ENCODE measurements at places on chromosomes 16 and 17.

DNA sequence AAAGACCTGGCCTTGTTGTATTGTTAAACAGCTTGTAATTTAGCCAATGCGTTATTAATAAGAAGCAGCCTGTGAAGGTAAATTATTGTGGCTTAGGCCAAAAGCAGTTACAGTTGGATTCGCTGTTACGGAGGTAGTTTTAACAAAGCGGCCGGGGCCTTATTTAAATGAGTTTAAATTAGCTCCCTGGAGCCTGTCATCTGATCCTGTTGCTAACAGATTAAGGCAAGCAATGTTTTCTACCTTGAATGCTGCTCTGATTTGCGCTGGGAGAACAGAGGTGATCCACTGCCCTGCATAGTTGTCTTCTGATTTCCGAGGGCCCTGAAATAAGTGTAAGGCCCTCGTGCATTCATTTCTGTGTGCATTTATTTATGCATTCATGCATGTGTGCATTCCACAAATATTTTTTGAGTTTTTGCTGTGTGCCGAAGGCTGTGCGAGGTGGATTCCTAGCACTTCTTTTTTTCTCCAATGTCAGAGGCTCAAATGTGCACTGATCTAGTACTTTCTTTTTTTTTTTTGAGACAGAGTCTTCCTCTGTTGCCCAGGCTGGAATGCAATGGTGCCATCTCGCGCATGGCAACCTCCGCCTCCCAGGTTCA is 10.9 kb downstream of the SEC14L5 start:
- DNase-seq, result no peak

DNA sequence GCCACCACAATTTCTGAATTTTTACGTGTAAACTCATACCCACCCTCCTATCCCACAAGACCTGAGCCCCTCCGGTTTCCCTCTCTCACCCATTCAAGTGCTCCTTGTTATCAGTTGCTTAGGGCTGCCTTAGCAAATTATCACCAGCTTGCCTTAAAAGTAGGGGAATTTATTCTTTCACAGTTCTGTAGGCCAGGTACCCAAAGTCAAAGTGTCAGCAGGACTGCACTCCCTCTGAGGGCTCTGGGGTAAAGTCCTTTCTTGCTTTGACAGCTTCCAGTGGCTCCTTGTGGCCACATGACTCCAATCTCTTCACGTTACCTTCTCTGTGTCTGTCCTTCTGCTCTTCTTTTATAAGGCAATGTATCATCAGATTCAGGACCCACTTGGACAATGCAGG is 7.9 kb upstream of the TMEM220 start:
- DNase-seq, result no peak

- no peak for DNase-seq
These were observed at the start of gene KRTAP1-5 for GRCh38 chr17:41026715-41027471. Gene KRTAP1-5 (minus strand): TSS chr17:41027208. CDS start chr17:41027155, 53 bp downstream.

GRCh38 chr16:50151756-50152155 is 1.4 kb upstream of the TENT4B start:
- DNase-seq, result no peak

- no peak for DNase-seq
These were observed 102.6 kb downstream of the NTN1 start for GRCh38 chr17:9123594-9124553.

GRCh38 chr16:85025781-85026653 is 1.6 kb upstream of the KIAA0513 start:
- DNase-seq, result no peak

GRCh38 chr17:83104577-83105505 is 25.4 kb downstream of the METRNL start:
- DNase-seq, result no peak

DNA sequence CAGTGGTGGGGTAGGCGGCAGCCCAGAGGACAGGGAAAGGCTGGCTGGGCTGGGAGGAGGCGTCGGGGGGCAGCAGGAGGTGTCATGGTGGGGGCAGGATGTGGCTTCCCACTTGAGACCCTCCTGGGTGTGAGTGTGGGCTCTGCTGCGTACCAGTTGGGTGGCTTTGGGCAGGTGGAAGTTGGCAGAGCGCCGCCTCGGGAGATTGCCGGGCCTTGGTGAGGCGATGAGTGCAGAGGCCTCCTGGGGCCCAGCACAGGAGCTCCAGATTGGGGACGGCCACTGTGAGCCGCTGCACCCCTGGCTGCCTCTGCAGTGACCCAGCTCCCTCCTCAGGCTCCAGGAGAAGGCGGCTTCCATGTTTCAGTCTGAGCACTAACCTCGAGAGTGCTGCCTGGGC is 13.8 kb downstream of the GPT2 start:
- DNase-seq, result no peak

DNA sequence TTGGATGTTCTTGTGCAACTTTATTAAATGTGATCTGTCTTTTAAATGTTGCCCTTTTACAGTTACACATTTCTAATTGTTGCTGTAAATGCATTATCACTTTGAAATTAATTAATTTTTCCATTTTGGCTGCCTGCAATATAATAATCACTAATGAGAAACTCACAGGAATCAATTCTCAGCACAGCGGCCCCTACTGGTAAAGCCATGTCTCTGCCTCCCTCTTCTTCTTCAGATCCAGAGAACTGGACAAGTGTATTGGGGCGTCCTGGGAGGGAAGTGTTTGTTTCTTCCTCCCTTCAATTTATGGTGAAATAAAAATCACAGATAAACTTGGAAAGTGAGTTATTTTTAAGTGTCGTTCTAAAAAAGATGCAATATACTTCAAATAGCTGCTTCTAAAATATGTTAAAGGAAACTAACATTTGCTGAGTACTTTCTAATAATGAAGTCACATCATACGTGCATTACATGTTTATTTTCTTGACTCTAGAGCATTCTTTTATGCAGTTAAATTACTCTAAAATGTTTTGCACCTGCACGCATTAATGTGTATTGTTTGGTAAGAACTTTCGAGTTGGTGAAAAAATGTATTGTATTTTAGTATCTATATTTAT is 338.0 kb downstream of the WWOX start:
- peak; percentile 20 for DNase-seq

DNA sequence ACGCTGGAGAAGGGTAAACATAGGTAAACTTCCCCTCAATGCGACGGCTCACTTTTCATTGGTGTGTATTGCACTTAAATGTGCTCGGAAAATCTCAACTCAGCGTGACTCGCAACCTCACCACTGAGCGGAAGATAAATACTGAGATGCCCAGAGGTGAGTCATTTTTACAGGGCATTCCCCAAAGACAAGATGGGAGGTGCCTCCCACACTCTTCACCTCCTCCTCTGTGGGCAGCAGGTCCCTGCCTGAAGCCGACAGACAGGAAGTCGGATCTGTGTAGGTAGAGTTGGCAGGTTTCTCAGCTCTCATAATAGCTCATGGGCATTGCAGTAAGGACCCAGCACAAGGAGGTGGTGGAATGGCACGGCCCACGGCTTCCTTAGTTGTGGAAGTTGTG is 274.6 kb upstream of the HSBP1 start:
- peak; percentile 69 for DNase-seq

DNA sequence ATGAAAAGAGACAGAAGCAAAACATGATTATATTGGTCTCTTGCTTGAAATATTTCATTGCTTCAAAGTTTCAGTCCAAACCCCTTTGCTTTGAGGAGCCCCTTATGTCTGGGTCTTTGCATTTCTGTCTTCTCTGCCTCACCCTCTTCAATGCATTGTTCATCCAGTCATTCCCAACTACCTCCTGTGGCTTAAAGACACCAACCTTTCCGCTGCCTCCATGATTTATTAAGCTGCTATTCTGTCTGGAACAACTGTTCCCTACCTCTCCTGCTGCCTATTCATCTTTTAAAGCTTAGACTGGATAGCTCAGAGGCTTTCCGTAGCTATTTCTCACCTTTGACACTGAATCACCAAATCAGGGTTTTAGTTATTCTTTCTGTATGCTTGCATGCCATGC is 2.3 kb downstream of the KRTAP3-2 start:
- no peak for DNase-seq

GRCh38 chr16:61926766-61927165 is 109.5 kb downstream of the CDH8 start:
- no peak for DNase-seq

GRCh38 chr16:78890373-78890895 is 710.1 kb downstream of the MAF start:
- no peak for DNase-seq

GRCh38 chr17:50055055-50055425 is 870 bp upstream of the ITGA3 start:
- DNase-seq, result peak; percentile 93

- DNase-seq, result peak; percentile 11
These were observed 342.2 kb upstream of the DYNLRB2 start for GRCh38 chr16:80198311-80199299.

DNA sequence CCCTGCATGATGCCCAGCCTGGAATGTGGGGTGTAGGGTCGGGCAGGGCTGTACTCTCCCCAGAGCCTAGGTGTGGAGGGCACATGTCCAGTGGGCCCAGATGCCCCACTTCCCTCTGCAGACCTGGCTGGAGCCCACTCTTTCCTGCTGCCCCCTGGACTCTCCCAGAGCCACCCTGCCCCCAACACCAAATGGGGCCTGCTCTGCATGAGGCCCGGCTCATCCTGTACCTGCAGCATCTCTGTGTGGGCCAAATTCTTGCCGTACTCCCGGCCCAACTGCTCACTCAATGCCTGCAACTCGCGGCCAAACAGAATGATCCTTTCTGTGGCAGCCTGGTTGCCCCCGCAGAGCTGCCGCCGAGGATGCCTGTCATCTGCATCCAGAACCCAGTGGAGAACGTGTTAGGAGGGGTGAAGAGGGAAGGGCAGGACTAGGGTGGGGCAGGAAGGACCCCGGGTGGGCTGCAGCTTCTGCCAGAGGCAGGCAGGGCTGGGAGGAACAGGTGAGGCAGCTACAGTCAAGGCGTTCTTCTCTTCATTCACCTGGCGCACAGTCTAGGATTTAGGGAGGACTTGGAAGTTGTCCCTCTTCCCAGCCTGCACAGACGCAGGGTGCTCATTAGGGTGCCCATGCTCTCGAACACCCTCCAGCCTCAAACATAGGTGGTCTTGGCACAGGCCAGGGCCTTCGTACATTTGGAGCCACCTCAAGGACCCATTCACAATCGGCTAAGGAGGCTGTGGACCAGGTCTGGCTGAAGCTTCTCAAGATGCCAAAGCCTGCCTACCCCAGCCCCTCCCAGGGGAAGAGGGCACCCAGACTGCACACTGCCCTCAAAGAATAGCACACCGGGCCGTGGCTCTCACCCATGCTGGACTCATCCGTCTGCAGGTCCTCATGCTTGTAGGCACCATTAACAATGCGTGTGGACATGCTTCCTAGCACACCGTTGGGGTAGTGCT is 8.7 kb upstream of the GFOD2 start:
- no peak for DNase-seq

DNA sequence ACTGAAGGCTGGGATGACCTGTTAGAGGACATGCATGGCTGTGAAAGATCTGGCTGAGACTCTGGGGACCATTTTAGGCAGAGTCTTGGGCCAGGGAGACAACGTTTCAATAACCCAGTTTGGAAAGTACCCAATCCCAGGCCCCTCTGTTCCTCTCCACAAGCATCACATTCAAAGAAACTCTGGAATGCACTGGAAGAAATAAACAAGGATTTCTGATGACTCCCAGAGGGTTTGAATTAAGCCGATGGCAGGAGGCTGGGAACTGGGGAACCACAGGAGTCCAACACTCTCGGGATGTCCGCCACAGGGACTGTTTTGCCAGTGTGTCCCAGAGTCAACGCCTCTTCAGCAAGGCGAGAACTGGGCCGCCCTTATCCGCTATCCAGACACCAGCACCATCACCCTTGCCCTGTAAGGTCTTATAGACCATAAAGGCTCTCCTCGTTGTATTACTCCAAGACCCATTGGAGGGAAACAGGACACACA is 3.3 kb downstream of the PMP22 start:
- DNase-seq, result peak; percentile 38

DNA sequence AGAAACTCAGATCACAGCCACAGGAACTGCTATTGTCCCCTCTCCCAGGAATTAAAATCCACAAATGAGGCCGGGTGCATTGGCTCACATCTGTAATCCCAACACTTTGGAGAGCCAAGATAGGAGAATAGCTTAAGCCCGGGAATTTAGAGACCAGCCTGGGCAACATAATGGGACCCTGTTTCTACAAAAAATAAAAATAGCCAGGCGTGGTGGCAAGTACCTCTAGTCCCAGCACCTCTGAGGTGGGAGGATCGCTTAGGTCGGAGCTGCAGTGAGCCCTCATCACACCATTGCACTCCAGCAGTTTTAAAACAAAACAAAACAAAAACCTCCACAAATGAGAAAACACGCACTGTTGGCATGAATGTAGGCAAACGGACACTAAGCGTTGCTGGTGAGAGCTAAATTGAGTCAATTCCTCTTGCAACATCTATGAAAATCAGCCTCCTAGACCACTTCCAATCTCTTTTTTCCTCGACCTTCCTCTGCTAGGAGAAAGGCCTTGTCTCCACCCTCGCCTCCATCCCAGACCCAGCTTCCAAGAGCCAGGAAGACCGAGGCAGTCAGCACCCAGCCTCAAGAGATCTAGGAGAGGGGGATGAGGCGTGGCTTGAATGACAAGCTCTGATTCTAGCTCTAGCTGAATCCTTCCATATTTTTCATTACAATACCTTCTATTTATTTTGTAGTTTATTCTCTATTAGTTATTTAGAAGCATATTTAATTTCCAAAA is 14.8 kb downstream of the TLE7 start:
- no peak for DNase-seq

- peak; percentile 24 for DNase-seq
These were observed at the start of gene MT1A for GRCh38 chr16:56637814-56638750. Gene MT1A (plus strand): TSS chr16:56638666. CDS start chr16:56638739, 73 bp downstream.

GRCh38 chr16:87420026-87421002 is 28.2 kb downstream of the MAP1LC3B start:
- DNase-seq, result no peak

- DNase-seq, result peak; percentile 85
These were observed 34.5 kb downstream of the YWHAE start for GRCh38 chr17:1365445-1366039.

DNA sequence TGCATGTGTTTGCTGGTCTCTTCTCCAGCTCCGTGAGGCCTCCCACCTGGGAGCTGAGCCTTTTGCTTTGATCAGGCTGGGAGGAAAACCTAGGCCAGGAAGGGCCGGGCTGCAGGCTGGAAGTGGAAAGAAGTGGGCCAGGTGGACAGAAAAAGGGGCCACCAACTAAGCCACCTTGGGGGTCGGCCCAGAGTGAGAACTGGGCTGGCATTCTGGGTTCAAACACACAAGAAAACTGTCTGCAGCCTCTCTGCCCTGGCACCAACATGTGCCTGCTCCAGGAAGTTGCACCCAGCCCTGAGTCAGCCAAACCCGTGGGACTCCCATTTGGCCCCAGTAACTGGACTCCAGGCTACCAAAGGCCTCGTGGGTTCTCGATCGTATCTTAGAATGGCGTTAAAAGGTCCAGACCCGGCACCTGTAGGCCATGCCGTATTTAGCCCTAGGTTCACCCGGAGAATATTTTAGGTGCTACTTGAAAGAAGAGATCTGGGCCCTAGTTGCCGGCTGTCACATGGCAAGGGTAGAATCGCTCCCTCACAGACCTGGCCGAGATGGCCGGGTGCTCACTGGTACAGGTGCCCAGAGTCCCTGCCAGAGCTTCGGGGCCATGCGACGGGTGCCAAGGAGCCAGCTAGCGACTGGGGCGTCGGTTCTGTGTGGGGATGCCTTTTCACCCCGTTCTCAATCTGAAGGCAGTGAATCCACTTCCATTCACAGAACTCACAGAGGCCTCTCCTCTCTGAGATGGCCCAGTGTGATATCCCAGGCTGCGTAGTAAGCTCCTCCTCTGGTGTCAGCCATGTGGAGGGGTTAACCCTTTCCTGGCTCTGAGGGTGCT is 236.6 kb downstream of the MRTFB start:
- DNase-seq, result no peak

- no peak for DNase-seq
These were observed 119.5 kb upstream of the TNRC6C start for GRCh38 chr17:77838748-77839697.

- peak; percentile 27 for DNase-seq
These were observed 2.3 kb upstream of the MT2A start for GRCh38 chr16:56606071-56606475.
